Activated CD4-positive, alpha-beta T cell treated with anti-CD3 and anti-CD28 coated beads, Interleukin-10, Interleukin-2, amounts not matched to agents 100 ng/mL and 50 ng/mL, durations not matched to agents 16 hours and 8 hours (primary cell): ENCODE measurements at places on chromosomes 11 and 22.

DNA sequence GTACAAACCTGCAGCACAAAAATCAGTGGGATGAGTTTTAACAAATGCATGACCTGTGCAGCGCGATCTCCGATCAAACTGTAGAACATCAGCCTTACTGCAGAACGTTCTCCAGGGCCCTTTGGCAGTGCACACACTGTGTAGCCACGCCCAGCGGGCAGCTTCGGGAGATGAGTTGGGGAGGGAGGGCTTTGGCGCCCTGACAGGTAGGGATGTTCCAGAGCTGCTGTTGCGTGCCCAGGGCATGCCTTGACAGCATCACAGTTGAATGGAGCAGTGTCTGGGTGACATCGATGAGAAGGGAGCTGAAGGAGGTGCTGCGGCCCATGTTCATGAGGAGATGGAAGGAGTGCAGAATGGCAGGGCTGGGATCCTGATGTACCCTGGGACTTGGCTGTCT lies 80.2 kb downstream of the TBC1D22A start:
- DNase-seq = no peak

GRCh38 chr22:26127126-26127525 lies 42.1 kb upstream of the SEZ6L start:
- DNase-seq = no peak

GRCh38 chr22:44147008-44147645 lies 33.6 kb upstream of the PARVG start:
- no peak for DNase-seq

GRCh38 chr22:38238519-38239071 lies 34.2 kb downstream of the TMEM184B start:
- no peak for DNase-seq

DNA sequence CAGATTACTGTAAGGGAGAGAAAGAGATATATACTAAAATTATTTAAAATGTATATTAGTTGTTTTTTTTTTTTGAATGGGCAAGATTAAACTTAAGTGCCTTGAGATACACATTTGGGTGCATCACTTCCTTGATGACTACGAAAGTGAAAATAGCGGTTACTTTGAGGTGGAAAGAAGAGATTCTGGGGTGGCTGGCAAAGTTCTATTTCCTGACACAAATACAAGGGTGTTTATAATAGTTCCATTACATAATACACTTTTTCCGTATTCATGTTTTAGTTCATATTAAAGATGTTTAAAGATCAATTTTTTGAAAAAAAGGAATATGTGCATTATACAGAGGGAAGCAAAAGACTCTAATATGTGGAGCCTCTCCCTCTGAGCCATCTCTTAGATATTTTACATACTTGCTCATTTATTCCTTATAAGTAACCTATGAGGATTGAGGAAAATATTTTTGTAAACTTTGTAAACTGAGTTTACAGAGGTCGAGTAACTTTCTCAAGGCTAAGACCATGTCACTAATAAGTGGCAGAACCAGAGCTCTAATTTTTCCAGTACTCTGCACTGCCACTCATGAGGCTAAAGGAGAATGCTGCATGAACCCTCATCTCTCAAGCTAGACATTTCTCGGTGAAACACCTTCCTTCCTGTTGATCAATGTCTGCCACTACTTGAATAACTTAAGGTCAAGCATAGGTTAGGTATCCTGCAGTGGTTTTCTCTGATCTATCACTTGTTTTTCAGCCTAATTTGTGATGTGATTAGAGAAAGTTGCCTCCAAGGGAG lies 58.6 kb downstream of the DDIAS start:
- peak; percentile 78 for DNase-seq

- no peak for DNase-seq
Observed at GRCh38 chr11:119859684-119860083, 130.7 kb upstream of the NECTIN1 start.

- no peak for DNase-seq
Observed at GRCh38 chr11:9639099-9639498, 24.8 kb upstream of the SWAP70 start.

DNA sequence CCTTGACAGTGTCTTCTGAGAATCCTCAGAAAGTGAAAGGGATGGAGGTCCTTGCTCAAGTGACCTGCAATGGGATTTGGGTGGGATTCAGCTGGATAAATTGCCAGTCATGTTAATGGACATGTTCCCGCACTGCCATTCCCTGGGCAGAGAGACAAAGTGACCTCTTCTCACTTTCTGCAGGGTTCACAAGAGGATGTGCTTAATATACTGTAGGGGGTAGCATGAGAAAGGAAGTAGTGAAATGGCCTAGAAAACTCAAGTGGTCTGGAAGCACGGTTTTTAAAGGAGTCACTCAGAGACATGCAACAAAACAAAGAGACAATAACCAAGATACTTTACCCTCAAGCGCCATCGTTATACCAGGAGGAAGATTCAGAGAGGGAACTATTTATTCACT lies 70.2 kb downstream of the NELL1 start:
- no peak for DNase-seq

DNA sequence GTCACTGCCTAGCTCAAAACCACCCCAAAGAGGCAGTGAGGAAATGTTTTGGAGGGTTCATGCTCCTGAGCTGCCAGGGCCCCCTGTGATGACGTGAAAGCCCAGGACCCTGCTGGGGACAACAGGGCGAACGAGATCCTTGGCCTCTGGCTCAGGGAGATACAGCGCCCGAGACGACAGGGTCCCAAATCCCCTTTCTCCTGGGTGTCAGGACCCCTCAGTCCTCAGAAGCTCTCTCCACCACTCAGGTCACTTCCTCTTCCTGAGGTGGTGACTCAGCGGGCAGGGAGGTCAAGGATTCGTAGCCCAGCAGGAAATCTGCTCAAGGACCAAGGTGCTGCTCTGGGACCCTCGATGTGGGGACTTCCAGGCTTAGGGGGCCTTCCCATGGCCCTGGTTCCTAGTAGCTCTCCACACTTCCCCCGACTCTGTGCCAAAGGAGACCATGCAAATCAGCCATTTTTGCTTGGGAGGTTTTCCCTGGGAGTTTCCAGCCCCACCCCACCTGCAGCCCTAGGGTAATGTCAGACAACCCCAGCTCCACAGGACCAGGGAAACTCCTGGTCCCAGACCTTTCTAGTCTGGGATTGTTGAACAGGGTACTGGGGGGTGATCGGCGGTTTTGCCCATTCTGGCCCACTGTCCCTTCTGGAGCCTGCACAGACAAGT lies 12.8 kb downstream of the BCL9L start:
- DNase-seq = no peak

GRCh38 chr22:49400136-49400940 lies 427.3 kb downstream of the BRD1 start:
- no peak for DNase-seq

GRCh38 chr11:20452585-20452984 lies 65.1 kb downstream of the PRMT3 start:
- DNase-seq = no peak

DNA sequence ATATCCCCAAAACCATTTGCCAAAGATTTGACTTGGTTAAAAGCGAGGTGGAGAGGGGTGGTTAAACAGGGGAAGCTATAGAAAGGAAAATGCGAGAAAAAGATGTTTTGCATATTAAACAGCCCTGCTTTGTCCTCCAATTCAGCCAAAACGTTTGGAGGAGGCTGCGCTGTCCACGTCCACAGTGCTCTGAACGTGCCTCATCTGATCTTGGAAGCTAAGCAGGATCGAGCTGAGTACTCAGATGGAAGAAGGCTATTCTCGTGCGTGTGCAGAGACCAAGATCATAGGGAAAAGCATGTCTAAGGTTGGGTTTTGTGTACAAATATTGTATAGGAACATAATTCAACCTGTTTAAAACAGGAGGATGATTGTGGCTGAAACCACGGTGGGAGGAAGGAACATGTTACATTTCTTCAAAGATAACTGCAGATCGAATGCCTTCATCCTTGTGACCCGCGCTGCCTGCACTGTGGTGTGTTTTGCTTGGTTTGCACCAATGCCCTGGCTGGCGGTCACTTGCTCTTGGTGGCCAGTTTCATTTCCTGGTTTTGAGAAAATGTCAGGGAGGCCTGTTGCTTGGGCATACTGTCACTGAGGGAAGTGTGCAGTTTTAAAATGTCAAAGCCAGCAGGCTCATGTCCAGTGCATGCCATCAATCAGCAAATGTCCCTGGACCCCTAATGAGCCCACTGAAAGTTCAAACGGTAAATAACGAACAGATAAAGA lies 40.4 kb downstream of the FLI1 start:
- DNase-seq = peak; percentile 53

- DNase-seq = no peak
Observed at GRCh38 chr22:49568751-49569285, 258.9 kb downstream of the BRD1 start.

- DNase-seq = peak; percentile 86
Observed at GRCh38 chr11:45354976-45355705, 69.0 kb upstream of the SYT13 start.

- DNase-seq = no peak
Observed at GRCh38 chr11:18697576-18697975, 1.0 kb upstream of the TMEM86A start.

GRCh38 chr11:132131961-132132360 lies 761.5 kb downstream of the NTM start:
- DNase-seq = no peak

DNA sequence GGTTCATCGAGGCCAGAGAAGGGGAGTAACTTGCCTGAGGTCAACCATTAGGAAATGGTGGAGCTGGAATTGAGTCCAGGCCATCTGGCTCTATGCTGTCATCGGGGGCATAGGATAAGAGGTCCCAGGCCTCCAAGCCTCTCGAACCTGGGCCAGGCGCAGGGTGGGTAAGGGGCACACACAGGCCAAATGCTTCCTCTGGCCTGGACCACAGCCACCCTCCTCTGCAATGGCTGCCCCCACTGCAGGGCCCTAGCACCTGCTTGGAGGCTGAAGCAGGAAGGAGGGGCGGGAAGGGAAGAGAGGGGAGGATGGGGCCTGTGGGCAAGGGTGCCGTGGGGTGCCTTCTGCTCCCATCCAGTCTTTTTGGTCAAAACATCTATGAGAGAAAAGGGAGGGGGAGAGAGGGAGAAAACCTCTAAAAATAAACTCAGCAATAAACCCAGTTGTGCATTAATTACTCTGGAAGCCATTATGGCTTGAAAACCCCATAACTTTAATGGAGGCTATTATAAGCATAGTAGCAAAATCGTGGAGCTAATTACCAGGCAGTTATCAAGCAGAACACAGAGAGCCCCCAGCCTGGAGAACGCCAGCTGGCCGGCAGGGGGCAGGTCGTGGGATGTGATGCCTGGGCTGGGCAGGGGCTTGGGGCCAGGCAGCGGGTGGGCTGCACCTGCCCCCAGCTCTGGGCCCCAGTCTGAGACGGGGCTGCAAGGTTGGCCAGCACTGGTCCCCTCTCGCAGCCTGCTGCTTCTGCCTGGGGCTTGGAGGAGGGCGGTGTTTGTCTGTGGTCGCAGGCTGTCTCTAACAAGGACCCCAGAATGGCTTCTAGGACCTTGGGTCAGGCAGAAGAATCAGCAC lies 21.1 kb downstream of the B3GAT1 start:
- no peak for DNase-seq

DNA sequence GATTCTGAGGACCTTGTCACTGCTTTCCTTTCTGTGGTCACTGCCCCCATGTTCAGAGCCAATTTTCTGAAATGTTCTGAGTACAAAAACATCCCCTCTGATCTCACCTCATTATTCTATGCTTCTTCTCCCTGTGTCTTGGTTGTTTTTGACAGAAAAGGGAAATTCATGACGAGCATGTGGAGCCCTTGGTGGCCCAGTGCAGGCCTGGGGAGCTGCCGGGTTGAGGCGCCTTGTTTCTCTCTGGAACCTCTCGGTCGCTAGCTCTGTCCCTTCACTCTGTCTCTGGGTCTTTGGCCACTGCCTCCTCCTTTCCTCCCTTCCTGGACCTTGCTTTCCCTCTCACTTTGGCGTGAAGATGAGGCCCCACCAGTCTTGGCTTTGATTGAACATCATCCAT lies 63.0 kb upstream of the THY1 start:
- DNase-seq = no peak

DNA sequence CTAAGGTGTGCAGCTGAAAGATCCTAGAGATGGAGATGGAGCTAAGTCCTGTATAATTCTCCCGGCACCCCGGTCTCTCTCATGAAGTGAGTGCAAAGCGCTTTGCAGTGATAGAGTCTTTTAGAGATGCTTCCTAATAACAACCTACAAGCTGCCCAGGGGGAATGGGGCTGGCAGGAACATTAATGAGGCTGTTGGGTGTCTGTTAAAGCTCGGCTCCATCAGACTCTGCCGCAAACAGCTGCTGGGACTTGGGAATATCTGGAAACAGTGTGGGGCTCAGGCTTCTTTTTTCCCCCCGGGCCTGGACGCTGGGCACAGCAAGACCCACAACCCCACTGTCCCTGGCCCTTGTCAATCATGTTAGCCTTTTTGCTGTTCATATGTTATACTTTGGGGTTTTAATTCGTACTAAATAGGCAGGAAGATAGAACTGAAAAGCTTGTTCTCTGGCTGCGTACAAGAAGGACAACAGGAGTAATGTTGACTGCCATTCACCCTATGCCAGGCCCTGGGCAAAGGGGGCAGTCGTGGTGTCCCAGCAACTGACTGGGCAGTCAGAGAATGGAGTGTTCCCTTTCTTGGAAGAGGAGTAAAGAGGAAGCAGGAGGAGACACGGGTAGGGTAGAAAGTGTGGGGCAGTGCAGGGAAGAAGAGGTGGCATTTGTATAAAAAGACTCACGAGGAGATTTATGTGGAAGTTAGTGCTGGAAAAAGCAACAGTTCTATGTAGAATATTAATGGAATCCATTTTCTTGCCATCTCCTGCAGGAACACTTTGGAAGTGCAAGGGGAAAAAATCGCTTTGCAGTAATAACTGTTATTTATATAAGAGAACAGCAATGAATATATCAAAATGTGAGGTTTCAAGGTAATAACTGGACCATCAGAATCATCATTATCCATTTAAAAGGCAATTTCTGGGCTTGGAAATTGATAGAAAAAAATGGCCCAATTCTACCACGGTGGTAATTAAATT lies 232.8 kb downstream of the GRIK4 start:
- no peak for DNase-seq

DNA sequence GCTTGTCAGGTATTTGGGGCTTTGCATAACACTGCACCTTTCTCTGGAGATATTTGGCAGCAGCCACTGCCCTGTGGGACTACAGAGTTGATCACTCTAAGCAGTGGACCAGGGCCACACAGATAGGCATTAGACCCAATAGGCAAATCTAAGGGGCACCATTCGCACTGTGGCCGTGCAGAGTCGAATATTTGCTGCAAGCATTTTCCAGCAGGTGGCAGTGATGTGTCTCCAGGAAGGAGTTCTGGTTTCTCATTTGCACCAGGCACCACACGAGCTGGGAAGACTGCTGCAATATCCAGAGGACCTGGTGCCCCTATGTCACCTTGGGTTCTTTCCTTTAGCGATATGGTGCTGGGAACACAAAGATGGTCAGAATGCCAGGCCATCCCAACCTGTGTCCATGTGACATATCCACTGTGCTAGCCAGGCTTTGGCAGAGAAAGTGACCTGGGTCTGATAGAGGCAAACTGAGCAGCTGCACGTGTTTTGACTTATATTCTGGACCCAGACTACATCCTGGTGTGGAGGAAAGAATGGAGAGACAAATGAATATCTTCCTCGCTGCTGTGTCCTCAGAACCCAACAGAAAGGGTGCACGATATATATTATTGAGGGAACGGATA lies 318.7 kb downstream of the BUD13 start:
- peak; percentile 44 for DNase-seq

DNA sequence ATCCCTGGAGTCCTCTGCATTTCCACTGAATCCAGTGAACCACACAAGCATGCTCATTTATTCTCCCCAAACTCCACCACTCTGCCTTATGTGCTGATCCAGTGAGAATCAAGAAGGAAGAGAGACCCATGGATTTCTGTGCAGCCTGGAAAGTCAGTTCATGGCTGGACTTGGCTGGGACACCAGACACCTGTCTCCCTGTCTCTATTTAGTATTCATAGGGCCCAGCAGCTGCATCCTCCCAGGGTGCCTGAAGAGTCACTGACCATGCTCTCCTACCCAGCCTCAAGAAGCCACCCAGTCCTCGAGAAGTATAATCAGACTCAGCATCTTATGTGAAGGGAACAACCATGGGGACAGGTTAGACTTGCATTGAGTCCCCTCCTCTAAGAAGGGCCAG lies 83.2 kb downstream of the ZNF280B start:
- no peak for DNase-seq
